Epithelial cell of proximal tubule (primary cell): ENCODE measurements at places on chromosomes 5 and 9.

DNA sequence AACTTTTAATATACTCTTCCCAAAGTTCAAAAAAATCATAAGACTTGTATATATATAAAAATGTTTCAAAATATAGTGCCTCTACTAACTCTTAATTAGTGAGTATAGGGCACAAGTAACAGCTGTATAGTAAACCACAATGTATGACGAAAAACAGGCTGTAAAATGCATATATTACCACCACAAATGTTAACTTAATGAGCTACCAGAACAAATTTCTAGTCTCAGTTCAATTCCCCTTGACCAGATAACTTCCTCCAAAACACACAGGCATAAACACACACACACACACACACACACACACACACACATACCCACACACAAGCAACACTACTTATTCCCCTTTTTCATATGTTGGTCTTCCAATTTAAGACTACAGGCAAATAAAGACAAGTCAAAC is 78.8 kb downstream of the FBXL17 start:
- DNase-seq: no peak

DNA sequence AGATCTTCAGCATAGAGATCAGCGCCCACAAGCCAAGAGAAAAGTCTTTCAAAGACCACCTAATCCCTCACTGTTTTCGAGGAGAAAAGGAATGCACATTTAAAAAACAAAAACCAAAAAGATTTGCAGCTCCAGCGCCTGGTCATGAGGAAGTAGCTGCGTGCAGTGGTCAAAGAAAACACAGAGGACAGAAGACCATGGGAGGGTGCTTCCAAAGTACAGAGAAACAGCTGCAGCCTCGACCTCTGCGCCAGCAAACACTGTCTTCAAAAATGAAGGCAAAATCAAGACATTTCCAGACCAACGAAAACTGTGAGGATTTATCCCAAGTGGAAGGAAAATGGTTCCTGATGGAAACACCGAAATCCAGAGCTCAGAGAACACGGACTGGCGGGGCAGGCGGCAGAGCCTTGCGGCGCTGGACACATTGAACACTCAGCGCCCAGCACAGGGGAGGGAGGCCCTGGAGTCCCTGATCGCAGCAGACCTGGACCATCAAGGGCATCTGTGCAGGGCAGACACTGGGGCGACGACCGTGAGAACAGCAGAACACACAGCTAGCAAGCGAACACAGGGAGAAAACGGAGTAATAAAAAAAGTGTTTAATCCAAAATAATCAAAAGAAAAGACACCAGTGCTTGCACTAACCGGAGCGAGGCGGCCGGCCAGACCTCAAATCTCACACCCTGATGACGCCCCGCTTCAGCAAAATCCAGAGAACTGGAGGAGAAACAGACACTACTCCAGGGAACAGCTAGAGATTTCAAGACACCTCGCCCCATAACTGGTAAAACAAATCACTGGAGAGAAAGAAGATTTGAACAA is 12.6 kb upstream of the SLC12A7 start:
- no peak for DNase-seq

DNA sequence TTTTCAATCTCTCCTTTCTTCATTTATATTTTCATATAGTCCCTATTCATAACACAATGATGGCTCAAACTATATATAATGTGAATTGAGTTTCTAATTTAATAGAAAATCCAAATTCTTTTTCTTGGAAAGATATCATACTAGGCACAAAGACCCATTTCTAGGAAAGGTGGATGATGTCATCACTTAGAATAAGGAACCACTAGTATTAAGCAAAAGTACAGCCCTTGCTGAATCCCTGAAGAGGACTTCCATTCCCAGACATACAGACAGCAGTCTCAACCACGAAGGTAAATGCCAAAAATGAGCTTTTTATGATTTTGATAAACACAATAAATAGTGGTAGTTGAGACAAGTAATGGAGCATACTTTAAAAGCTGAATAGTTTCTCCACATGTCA is 210.0 kb downstream of the FBN2 start:
- DNase-seq: no peak

- no peak for DNase-seq
Measured at GRCh38 chr5:68026092-68026885, 189.3 kb upstream of the PIK3R1 start.

GRCh38 chr5:54704333-54704732 is 186.8 kb downstream of the SNX18 start:
- DNase-seq: no peak

- DNase-seq: no peak
Measured at GRCh38 chr9:4739587-4740387, 1.2 kb downstream of the AK3 start.

- DNase-seq: no peak
Measured at GRCh38 chr5:114123654-114124053, 238.2 kb upstream of the KCNN2 start.

DNA sequence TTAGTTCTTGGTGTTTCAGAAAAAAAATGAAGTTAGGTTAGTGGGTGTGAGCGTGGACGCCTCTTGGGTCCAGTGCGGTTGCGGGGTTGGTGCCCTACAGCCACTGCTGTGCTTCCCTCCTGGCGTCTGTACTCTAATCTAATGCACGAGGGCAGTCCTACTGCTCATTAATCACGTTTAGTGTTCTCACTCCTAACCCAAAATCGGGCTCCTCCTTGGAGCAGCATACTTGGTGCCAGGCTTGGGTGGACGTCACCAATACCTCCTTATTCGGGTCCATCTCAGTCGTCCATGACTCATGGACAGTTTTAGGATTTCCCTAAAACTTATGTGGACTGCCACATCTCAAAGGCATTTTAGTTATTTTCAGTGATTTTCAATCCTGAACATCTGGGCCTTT is 41.6 kb downstream of the TRIO start:
- no peak for DNase-seq
